ENCODE measurements at places on chromosomes 5 and 9. TPM values are rescaled to one million over a fixed set of nuclear protein-coding genes. Genes with fewer than 3 reads are reported as not detected.

The CDC26 gene
- total RNA-seq = 36.0 TPM

The NR4A3 gene
- 0.18 TPM for total RNA-seq

The SLC35D2 gene
- 10.3 TPM for total RNA-seq

The ANKRD20A1 gene
- not detected for total RNA-seq

The DUSP1 gene
- total RNA-seq = 15.4 TPM

The ZNF300 gene
- not detected for total RNA-seq

The FOXD4L5 gene
- not detected for total RNA-seq

The C9orf72 gene
- 27.6 TPM for total RNA-seq

The SPATA31E1 gene
- 0.07 TPM for total RNA-seq

The LECT2 gene
- total RNA-seq = not detected

The CER1 gene
- 1,033 TPM for total RNA-seq

The FAM153A gene
- total RNA-seq = not detected

The TRAF2 gene
- 40.9 TPM for total RNA-seq

The SAXO1 gene
- total RNA-seq = 0.21 TPM

The IL33 gene
- total RNA-seq = 0.33 TPM
